NCI-H526 treated with DMSO at 0.1 percent for 48 hours (cell line): ENCODE measurements at places on chromosomes 13 and 19.

DNA sequence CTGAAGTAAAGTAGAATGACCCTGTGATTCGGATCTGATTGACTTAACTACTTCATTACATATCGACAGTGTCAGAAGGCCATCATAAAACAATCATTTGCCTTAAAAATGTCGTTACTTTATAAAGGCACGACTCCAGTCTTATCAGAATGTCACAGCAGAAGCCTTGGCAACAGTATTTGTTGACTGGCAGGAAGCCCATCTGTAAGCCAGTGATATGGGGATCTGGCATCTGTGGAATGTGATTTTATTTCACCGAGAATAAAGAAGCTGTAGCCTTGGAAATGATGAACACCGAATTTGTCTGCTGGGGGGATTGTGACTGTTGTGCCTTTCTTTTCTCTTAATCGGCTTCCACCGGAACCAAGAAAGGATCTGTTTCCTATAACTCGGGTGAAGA is 362.5 kb downstream of the TDRD3 start:
- DNase-seq: no peak

DNA sequence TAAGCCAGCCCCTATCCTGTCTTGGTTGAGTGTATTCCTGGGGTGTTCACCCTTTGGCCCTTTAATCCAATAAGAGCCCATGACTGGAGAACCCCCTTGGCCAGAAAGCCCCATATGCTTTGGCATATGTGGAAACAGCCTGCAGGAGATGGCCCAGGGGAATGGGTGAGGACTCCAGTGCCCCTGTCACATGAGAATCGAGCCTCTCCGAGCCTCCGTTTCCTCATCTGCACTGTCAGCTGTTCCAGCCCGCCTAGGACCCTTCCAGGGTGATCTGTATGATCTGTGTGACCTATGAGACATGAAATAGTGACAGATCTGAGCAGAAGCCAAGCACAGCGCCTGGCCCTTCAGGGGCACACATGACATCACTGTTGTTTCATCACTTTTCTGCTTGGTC is 300.7 kb downstream of the ZNF536 start:
- DNase-seq: no peak

DNA sequence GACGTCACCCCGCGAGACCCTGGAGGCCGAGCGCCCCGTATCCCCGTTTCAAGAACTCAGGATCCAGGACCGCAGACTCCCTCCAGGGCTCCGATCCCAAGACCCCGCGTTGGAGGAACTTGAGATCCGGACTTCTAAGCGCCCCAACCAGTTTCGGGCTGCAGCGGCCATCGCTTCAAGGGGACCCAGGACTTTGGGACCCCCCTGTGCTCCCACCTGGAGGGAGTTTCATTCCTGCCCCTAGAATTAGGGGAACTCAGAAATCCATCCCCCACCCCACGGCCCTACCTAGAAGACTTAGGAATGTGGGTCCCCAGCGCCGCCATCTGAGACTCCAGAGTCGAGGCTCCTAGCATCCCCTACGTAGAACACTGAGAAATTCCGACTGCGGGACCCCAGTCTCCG is 400 bp downstream of the PLEKHG2 start:
- no peak for DNase-seq

DNA sequence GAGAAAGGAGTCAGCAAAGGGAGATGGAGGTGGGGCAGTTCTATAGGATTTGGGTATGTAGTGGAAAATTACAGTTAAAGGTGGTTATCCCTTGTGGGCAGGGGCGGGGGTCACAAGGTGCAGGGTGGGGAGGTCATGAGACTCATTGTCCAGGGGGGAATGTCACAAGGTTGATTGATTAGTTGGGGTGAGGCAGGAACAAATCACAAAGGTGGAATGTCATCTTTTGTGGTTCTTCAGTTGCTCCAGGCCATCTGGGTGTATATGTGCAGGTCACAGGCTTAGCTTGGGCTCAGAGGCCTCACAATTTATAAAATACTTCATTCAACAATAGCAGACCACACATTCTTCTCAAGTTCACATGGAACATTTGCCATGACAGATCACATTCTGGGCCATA is 109.6 kb downstream of the ATP11A start:
- no peak for DNase-seq

DNA sequence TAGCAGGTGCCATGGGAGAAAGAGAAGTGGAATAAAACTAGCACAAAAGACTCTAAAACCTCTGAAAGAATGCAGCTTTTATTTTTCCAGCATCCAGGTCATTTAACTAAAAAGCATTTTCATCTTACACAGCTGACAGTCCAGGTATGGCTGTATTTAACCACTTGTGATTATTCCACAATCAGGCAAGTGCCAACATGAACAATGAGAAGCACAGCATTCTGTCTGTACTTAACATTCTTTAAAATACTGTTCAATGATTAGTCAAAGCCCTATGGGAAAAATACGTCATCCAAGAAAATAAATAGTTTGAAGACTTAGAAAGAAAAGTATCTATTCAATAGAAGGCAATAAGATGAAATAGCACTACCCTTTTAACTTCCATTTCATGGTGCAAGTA is 246.9 kb downstream of the LIG4 start:
- no peak for DNase-seq

DNA sequence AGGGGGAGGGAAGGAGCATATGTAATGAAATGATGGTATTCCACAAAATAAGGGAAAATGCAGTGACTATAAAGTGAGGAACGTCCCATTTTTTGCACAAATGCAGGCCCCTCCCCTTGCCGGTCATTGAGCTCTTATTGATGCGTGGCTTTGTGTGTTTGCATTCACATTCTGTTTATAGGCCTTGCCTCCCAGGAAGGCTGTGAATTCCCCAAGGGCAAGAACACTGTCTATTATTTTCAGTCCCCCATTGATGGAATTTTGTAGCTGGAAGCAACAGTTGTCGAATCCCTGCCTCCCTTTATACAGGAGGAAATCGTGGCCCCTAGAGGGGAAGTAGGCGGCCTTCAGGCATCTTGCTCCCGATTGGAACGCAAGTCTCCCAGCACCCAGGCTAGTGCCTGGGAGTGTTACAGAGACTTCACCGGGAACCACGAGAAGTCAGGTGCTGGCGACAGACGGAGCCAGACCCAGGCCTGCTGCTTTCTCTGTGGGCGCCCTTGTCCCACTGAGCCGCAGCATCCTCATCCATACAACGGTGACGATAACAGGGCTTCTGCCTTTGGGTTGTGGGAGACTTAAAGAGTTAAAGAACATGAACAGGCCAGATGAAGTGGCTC is 6.9 kb downstream of the SBSN start:
- DNase-seq: no peak

GRCh38 chr13:113275387-113275786 is 21.7 kb upstream of the LAMP1 start:
- no peak for DNase-seq

DNA sequence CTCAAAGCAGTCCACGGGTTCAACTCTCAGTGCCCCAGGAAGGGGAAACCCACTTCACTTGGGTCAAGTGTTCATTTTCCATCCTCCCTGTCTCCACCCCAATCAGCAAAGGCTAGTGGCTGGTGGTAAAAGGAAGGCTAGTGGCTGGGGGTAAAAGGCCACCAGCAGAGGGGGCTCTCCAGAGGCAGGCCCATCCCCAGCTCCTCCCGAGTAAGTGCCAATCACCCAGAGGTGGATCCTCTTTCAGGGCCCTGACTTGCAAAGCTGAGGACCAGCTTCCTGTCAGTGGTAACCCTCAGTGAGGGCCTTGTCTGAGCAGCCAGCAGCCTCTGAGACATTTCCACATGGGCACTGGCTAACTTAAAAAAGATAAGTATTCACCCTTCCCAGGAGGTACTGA is 22.0 kb upstream of the TPT1 start:
- DNase-seq: no peak

GRCh38 chr13:113506871-113507388 is 16.4 kb upstream of the DCUN1D2 start:
- no peak for DNase-seq

GRCh38 chr19:30877661-30878113 is 471.5 kb downstream of the TSHZ3 start:
- no peak for DNase-seq

- no peak for DNase-seq
These were observed 283.1 kb downstream of the KLF12 start for GRCh38 chr13:73851104-73851503.

- peak; percentile 77 for DNase-seq
These were observed 37.4 kb downstream of the SCGB2B2 start for GRCh38 chr19:34639491-34640085.

GRCh38 chr19:30676990-30677679 is 305.0 kb downstream of the ZNF536 start:
- no peak for DNase-seq

- peak; percentile 82 for DNase-seq
These were observed 314.2 kb downstream of the DLEU7 start for GRCh38 chr13:50529154-50529882.

DNA sequence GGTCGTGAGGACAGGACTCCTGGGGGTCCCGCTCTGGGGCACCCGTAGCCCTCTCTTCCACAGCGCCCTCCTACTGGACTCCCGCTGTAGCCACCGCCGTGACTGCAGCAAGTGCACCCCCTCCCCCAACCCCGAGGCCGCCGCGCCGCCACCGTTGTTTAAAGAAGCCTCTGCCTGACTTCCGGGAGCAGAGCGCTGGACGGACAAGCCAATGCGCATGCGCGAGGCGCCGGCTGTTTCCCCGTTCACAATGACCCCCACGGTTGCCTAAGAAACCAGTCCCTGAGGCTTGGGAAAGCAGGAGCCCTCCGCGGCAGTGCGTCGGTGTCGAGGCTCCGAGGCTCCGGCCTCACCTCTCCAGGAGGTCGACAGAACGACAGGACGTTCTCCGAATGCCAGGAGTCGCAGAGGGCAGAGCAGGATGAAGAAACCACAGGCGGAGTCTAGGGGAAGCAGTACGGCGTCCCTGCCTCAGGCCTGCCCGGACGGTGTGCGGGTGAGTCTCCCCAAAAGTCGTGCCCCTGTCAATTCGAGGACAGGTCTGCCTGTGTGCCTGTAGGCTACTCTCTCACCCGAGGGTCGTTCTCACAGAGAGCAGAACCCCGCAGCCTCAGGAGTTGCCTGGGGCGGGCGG is 70.5 kb upstream of the ZNF420 start:
- DNase-seq: no peak
